Ovary (tissue), 10 donors: ENCODE measurements at places on chromosomes 3 and 15. TPM values are rescaled to one million over a fixed set of nuclear protein-coding genes. Genes with fewer than 3 reads are reported as not detected.

DNA sequence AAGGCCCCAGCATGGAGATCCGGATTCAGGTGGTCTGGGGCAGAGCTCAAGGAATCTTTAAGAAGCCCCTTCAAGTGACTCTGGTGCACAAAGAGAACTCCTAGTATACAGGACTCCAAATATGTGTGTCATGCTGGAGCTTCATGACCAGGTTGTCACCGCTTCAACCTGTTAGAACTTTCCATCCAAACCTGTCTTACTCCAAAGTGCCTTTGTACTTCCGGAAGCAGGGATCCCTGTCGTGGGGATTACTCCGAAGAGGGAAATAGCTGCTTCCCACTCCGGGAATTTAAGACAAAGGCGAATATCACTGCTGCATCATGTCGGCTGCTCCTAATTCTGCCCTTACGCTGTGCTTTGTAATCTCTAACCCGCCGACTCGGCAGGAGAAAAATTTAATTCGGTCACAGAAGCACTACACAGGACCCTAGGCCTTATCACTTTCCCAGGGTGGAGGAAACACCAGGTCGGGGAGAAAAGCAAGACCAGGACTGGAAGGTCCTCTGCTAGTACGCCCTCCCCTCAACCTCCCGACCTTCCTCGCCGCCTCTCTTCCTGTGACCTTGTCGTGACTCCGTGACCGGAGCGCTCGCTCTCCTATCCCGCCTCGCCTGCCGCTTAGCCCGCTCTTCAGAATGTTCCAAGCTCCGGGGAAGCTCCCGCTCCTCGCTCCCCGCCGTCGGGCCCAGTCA lies 730 bp downstream of the HIGD1A start:
- DNase-seq: peak; percentile 64

The ANKUB1 gene
- polyA plus RNA-seq: not detected

The PRSS50 gene
- not detected for polyA plus RNA-seq

DNA sequence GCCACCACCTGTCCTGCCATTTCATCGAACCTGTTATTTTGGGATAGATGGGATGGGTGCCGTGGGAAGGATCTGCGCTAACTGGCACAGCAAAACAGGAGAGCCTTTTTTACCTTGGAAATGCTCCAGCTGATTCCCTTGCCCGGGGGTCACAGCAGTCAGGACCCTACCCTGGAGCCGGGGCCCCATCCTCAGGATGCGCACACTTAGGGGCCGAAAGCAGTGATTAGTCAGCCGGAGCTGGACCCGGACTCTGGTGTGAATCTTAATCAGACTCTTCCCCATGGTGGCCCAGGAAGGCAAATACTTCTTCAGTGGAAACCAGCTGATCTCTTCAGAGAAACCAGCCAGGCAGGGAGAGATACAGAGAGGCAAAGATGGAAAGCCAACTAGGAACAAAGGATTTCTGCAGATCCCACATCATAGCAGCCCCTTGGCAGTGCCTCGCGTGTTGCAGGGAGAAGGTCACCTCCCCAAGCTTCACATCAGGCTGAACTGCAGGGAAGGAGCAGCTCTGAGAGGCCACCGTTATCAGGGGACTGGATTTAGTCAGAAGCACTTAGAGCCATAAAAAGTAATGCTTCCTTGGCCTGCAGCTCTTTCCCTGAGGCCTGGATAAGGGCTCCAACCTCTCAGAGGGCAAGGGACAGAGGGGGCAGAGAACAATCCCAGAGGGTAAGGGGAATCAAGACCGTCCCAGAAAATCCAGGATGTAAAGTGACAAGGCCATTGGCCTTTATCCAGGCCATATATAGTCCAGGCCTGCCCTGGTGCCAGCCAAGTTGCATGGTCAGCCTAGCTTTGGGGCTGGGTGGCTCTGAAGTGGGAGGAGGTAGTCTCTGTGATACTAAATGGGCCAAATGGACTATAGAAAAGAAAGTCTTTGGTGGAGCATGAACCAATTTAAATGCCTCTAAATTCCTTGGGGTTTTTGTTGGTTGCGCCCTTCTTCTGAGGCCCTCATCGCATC lies 52.9 kb downstream of the WDR76 start:
- DNase-seq: no peak

DNA sequence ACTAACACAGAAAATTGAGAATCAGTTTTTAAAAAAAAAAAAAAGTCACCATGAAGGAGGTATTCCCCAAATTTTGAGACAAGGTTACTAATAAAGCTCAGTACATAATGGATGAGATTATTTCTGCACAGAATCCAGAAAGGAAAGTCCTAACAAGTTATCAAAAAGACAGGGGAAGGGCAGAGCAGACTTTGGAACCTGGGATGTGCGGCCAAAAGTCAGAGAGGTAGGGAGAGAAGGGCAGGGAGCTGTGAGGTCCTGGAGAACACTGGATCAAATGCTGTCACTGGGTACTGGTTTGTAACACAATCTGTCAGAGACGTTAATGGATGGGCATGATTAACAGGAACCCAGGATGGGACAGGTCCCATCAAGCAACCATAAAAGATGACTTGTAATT lies 12.2 kb upstream of the LACTB start:
- DNase-seq: no peak
